GF-D8 (cell line): ENCODE measurements at places on chromosomes 2 and 18.

GRCh38 chr2:20384953-20385352 lies 34.3 kb upstream of the PUM2 start:
- DNase-seq, result no peak

DNA sequence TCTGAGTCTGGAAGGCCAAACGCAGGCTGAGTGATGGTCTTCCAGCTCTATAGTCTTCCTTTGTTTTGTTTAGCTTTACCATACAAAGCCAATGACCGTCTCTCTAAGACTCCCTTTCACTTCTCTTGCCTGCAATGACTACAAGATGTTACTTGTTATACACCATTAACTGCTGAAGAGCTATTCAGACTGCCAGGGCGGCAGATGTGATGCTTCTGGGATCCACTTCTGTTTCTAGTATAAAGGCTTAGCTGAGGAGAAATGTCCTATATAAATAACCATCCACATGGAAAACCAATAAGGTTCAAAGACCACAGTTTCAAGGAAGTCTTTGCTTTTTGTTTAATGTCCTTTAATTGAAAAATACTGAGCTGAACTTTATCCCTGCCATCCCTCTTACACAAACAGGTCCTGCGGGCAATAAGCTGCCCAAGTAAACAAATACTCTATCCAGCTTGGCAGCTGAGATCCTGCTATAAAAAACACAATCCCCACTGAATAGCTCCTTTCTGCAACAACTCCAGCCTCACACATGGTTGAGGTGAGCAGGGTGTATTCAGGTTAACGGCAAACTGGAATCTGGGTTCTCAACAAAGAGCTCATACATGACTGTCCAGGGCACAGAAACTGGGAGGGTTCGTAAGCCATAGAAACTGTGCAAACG lies 124.6 kb downstream of the VIT start:
- DNase-seq, result no peak

- DNase-seq, result no peak
These were observed 105.9 kb downstream of the NAT8 start for GRCh38 chr2:73536133-73536840.

DNA sequence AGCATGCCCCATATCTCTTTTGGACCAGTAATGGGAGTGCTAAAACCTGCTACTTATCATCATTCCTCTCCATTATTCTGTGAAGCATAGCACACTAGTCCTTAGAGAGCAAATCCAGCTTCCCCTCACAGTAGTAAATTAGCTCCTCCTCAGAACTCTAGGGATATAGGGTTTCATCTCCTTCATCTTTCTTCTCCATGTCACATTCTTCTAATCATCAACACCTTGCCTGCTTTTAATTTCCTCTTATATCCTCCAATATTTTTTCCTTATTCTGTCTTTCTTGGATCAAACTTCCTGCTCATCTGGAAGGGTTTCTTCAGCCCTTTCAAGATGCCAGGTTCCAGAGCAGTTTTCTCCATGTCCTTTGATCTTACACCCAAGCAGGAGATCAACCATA lies 321.4 kb upstream of the ACVR2A start:
- DNase-seq, result no peak

- no peak for DNase-seq
These were observed 54.7 kb downstream of the BCL2 start for GRCh38 chr18:63264871-63265270.

DNA sequence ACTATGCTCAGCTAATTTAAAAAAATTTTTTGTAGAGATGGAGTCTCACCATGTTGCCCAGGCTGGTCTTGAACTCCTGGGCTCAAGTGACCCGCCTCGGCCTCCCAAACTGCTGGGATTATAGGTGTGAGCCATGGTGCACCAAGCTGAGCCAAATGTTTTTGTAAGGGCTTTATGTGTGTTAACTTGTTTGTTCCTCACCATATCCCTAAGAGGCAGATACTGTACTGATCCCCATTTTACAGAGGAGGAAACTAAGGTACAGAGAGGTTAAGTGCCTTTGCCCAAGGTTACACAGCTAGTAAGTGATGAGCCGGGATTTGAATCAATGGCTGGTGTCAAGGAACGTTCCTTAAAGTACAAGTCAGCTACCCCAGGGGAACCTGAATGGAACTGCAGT lies 85.3 kb upstream of the KLF7 start:
- DNase-seq, result no peak

- no peak for DNase-seq
These were observed 3.1 kb downstream of the DSC3 start for GRCh38 chr18:31039426-31039825.

DNA sequence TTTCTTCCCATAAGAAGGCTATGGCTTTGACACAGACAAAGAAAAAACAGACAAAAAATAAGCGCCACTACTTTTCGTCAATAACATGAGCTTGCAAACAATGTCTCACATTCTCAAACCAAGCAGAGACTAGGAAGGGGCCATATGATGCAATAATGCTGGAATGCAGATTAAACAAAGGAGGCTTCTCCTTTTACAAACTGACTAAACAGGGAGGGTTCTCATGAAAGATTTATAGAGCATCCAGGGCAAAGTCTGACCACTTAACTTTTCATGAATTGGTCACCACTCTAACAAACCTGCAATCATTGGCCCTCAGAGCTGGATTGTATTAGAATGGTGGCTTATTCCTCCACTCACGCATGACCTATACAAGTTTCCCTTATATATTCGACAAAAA lies 663.3 kb upstream of the CHAC2 start:
- no peak for DNase-seq

DNA sequence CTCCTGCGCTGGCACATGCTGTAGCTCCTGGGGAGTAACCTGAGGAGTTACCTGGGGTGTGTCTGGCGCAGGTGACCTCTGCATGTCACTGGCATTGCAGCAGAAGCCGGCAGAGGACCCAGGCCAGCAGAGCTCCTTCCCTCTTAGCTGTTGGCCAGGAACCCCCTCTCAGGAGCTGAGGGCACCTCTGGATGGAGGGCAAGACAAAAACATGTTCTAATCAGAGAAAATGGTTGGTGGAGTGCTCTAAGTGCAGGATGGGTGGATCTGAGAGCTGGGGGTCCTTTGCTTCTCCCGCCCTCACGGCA lies 44.9 kb upstream of the SNTG2 start:
- DNase-seq, result no peak

- no peak for DNase-seq
These were observed 182.1 kb downstream of the ANKRD30B start for GRCh38 chr18:14930076-14930475.

DNA sequence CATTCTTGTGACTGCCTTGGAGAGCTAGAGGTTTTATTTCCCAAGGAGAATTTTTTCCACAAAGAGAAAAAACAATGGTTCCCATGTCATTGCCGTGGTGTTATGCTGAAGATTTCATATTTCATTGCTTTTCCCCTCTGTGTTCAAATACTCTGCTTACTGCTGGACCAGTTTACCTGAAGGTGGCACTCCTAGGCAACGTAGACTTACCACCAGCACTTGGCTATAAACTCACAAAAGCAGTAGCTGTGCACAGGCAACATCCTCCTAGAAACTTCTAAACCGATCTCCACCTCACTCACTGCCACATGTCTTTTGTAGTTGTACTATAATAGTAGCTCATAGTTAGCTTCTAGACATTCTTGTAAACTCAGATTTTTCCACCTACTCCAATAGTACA lies 1319.7 kb upstream of the CRIM1 start:
- no peak for DNase-seq

DNA sequence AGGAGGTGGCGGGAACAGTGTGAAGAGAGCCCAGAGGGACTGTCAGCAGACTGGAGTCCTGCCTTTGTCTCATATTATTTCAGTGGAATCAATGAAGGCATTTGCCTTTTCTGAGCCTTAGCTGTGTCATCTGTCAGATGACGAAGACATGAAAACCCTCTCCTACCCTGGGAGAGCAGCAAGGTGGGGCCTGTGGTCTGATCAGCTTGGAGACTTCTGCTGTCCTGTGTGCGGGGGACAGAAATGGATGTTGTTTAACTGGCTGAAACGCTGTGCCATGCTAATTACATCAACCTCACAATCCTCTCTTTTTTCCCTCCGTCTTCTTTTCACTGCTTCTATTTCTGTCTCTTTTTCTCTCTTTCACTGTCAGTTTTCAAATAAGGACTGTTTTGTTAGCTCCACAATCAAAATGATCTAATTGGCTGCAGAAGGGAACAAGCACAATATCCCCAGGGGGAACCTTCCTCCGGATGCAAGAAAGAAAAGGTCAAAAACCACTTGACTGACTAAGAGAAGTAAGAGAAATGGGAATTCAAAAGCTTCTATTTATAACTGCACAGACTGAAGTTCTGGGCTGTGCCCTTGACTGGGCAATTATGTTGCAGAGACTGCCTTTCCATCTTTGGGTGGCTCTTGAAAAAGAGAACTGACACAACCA lies 340.1 kb downstream of the CLIP4 start:
- no peak for DNase-seq

DNA sequence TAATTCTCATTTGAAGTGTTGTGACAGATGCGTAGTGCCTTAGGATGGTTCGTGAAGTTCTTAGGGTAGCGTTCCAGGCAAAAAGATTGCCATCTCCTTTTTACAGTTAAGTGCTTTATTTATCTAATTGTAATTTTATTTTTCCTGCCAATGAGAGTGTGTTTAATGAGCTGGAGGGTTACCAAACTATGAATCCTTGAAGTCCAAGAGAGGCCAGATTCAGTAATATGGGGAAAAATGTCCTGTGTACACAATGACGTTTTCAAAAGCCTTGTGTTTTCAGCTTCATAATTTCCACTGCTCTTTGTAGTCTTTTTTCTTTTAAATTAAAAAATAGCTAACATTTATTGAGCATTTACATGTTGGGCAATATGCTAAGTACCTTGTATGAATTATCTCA lies 23.8 kb downstream of the ACYP2 start:
- no peak for DNase-seq

GRCh38 chr2:236752096-236752495 lies 182.5 kb downstream of the ACKR3 start:
- no peak for DNase-seq

DNA sequence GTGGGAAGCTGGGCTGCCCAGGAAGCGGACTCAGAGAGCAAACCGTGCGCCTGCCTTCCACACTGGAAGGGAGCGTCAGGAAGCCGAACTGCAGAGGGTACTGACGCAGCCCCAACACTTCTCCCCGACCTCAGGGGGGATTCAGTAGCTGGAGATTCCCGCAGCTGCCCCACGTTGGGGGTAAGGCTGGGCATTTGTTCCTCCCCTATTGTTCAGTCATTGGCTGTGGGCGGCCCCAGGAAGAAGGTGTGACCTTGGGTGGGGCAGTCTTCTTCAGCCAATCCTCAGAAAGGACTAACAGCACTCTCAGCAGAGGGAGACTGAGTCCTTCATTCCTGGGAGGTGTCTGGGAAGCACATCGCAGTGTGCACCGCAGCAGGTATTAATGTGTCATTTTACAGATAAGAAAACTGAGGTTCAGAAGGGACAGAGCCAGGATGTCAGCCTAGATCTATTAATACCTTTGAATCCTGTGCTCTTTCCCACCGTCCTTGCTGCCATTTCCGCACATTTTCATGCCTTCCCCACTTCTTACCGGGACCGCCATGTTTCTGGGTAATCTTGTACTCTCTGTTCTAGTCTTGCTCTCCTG lies 12.1 kb upstream of the C18orf32 start:
- no peak for DNase-seq

GRCh38 chr2:46259777-46260168 lies 37.4 kb upstream of the EPAS1 start:
- DNase-seq, result no peak

GRCh38 chr2:113854970-113855740 lies 34.7 kb upstream of the ACTR3 start:
- peak; percentile 58 for DNase-seq

DNA sequence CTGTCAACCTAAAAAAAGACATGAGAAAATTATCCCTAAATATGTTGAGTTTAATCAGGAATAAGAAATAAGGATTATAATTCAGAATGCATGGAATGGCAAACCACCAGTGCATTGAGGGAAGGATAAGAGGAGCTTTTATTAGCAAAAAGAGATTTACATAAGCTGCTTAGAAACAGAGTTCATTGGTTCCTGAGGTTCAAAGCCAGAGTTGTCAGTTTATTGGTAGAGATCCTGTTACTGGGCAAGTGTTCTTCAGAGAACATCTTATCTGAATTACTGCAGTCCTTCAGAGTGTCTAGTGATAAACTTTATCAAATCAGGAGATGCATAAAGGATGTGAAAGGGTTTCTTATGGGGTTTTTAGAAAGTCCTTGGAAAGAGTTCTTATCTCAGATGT lies 76.0 kb upstream of the MEX3C start:
- DNase-seq, result no peak

DNA sequence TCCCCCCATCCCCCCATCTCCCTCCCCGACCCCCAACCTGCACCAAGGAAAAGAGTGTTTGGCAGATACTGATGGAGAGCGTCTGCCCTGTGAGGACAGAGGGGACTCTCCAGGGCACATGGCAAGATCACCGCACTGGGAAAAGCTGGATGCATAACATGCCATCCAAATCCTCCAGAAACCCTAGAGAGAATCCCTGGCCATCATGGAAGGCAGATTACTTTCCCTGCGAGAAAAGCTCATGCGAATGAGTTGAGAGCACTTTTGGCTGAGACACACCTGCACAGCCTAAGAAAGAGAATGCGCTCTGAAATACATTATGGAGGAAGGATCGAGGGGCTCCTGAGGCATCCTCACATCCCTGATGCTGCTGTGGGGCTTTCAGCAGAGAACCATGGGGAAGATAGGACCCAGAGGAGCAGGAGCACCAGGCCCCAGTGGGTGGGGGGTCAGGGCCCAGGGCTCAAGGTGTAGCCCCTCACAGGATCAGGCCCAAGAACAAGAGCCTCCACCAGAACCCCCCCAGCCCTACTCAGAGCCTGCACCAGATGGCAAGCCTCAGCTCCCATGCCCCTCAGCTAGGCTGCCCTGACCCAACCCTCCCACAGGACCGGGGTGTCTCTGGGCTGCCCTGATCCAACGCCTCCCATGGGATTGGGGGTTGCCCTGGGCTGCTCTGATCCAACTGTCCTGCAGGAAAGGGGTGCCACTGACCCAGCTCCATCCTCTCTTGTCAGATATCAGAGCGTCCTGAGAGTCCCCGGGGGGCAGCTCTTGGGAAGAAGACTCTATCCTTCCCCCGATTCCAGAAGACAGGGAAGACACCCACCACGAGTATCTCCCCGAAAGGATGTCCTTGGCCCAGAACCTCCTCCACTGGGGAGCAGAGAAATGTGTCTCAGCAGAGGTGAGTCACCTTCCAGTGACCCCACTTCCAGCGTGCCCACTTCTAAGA lies 153.4 kb downstream of the NDUFA10 start:
- DNase-seq, result no peak

- no peak for DNase-seq
These were observed 18.6 kb downstream of the UNC80 start for GRCh38 chr2:209790066-209790728.

- no peak for DNase-seq
These were observed 169.6 kb downstream of the FMNL2 start for GRCh38 chr2:152504618-152505017.

GRCh38 chr18:3935305-3935704 lies 485.3 kb downstream of the TGIF1 start:
- no peak for DNase-seq

- DNase-seq, result no peak
These were observed 10.2 kb upstream of the SPATA3 start for GRCh38 chr2:230985519-230986231.
